Activated naive CD8-positive, alpha-beta T cell treated with anti-CD3 and anti-CD28 coated beads, Interleukin-2, amount 50 U/mL, for 16 hours (primary cell): ENCODE measurements at places on chromosomes 4 and X.
A peak's percentile ranks its signal among the peaks of the same experiment; 100 is the strongest.

DNA sequence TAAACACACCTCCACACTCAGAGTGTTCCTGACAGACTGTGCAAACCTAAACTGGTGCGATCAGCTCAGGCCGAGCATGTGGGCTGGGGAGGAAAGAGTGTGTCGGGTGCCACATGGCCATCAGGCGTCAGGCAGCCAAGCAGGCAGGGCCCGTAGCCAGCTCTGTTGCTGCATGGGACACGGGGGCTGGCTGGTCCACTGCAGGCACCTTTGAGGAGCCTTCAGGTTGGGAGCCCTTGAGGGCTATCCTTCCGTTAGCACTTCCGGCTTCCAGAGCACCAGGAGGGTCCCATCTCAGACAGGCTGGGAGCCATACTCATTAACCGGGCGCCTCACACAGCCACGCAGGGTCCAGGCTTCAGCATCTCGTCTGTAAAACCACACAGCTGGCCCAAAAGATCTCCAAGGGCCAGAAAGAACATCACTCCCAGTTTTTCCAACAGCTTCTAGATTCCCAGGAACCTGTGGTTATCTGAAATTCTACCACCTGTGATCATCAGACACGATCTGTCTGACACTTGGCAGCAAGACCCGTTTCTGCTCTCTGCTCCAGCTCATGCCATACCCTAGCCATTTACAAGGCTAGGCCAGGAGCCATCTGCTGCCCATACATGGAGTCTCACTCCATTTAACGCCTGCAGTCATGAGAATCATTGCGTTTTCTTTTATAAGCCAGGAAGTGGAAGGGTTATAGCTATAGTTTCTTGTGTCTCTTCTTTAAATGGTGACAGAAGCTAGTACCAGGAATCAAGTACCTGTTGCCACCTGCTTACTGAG, 87.5 kb downstream of the NSUN7 start:
- no peak for DNase-seq

DNA sequence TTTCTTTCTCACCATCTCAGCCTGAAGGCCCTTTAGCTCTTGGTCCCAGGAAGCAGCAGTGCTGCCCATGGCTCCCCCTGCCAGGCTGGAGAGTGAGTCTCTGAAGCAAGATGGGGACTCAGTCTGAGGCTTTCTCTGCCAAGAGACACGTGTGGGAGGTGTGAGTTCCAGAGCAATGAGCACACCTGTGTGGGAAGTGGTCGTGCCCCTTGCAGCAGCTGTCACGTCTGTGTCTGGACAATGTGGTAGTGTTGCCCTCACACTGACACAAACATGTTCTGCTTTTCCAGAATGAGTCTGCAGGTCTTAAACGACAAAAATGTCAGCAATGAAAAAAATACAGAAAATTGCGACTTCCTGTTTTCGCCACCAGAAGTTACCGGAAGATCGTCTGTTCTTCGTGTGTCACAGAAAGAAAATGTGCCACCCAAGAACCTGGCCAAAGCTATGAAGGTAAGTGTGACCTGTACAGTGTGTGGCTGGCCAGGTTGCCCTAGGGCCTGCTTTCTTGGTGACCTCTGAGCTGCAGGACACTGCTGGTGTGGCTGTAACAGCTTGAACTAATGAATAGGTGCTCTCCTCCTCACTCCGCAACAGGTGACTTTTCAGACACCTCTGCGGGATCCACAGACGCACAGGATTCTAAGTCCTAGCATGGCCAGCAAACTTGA, 1.9 kb downstream of the TACC3 start:
- peak; percentile 38 for DNase-seq

DNA sequence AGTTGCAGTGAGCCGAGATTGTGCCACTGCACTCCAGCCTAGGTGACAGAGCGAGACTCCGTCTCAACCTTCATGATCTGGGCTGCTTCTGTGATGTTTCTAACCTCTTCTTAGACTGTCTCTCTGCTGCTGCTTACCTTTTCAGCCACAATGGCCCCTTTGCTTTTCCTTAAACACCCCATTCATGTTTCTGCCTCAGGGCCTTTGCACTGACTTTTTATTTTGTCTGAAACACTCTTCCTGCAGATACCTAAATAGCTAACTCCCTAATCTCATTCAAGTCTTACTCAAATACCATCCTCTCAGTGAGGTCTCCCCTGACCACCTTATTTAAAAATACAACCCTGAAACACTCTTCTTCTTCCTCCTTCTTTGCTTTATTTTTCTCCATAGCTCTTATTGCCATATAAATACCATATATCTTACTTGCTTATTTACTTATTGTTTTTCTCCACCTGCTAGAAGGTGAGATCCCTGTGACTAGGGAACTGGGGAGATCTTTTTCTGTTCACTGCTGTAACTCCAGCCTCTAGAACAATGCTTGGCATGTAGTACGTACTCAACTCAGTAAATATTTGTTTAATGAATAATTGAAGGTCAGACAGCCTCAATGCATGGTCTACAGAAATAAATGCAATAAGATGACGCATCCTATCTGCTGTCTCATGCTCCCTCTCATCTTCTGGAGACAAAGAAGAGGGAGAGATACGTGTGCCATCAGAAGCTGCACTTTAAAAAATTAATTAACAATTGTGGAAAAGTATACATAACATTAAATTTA, 43.8 kb upstream of the SETD7 start:
- no peak for DNase-seq

GRCh38 chr4:86939729-86940575, 5.1 kb downstream of the AFF1 start:
- DNase-seq = no peak

DNA sequence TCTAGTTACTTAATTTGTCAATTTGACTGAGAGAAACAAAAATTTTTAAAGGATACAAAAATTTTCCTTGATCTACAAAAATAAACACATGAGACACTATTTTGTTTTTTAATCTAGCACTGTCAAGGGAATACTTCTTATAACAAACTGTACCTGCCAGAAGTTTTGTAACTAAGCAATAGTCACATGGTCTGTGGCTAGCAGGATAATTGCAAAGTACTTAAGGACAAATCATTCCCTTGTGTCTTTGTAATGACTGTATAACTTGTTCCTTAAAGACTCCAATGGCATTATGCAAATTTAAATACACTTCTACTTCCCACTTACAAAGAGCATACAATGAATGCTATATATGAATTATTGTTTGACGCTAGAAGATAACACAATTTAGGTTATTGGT, 25.1 kb upstream of the ANK2 start:
- DNase-seq = no peak

- no peak for DNase-seq
These were observed 80.8 kb downstream of the NPFFR2 start for GRCh38 chr4:72112514-72113156.

- DNase-seq = no peak
These were observed 80.8 kb downstream of the JAKMIP1 start for GRCh38 chr4:6119507-6120020.

- no peak for DNase-seq
These were observed 106.0 kb upstream of the ARHGAP24 start for GRCh38 chr4:85368932-85369331.

DNA sequence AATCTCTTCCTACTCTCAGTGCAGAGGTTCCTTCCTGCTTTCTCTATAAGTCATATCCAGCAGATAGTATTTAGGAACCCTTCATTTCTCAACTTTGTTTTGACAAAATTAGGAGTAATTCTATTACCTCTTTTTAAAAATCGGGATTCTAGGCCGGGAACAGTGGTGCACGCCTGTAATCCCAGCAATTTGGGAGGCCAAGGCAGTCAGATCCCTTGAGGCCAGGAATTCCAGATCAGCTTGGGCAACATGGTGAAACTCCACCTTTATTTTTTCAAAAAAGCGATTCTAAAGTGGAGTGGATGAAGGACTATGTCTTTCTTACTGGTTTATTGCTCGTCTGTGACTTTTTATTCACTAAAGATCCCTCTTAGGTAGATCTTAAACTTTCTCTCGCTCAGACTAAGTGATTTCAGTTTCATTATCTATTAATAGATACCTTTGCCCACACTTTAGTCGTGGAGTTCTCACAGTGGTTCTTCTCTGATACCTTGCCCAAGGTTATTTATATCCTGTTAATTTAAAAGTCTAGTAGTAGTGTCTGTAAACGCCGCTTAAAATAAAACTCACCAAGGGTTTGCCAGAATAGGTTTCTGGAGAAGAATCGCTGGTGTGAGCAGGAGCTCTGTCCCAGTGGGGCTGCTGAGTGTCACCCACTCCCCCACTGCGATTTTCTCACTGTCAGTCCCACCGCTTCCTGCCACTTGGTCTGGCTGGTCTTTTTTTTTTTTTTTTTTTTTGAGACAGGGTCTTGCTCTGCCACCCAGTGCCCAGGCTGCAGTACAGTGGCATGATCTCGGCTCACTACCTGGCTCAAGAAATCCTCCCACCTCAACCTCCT, 27.0 kb upstream of the TMEM131L start:
- DNase-seq = no peak

- no peak for DNase-seq
These were observed 276.3 kb downstream of the STPG2 start for GRCh38 chr4:97866821-97867556.

- DNase-seq = no peak
These were observed 16.0 kb downstream of the KLKB1 start for GRCh38 chr4:186243331-186243730.

GRCh38 chr4:160846121-160846520, 1317.7 kb downstream of the FSTL5 start:
- DNase-seq = no peak

- DNase-seq = no peak
These were observed 138.1 kb downstream of the KDM6A start for GRCh38 chrX:45011131-45011530.

- no peak for DNase-seq
These were observed 2.5 kb upstream of the UGT2A3 start for GRCh38 chr4:68954126-68954525.

DNA sequence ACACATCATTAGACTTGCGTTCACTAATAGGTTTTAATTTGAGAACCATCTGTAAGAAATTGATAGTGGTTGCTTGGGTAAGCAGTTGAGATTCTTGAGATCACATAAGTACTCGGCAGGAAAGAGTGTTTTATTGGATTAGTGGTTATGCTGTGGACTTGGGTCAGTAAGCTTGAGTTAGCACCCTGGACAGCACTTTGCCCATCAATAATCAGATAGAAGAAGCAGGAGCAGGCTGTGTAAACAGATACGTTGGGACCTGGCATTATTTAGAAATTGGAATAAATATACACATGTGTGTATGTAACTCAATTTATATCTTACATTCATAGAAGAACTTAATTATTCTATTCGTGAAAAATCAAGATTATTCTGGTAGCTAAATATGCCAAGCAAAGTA, 357.5 kb upstream of the SMIM31 start:
- no peak for DNase-seq

DNA sequence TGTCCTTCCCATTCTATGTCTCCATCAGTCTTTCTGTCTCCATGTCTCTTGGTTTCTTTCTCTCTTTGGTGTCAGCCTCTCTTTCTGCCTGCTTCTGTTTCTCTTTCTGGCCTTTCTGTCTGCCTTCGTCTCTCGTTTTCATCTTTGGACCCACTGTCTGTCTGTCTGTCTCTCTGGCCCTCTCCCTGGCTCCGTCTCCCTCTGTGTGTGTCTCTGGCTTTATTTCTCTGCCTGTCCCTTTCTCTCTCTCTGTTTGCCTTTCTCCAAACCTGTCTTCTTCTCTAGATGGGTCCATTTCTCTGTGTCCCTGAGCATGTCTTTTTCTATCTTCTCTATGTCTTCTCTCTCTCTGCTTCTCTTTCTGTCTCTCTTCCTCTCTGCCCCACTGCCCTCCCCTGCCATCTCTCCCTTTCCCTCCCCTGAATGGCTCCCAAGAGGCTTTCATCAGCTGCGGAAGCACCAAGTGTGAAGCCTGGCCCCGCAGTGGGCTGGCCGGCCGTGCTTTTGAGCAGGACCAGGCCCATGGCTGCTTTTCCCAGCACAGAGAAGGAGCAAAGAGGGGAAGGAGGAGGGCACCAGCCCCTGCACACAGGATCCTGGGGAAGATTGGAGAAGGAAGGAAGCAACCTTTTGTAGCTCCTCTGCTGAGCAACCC, 57.4 kb downstream of the PJA1 start:
- DNase-seq = no peak

DNA sequence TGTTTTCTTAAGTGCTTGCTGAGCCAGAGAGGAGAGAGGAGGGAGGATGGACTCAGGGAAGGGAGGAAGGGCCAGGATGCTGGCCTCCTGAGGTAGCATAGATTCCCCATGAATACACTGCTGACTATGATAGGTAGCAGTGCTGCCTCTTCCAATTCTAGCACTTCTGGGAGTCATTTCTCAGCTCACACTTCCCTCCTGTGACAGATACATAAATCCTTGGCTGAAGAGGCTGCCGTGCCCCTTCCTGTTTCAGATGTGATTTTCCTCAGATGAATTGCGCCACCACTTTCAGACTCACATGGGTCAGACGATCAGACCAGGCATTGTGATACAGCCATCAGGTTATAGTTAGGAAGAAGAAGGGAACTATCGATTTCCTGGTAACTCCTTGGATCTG, 22.4 kb downstream of the TSC22D3 start:
- no peak for DNase-seq

GRCh38 chr4:100738196-100739165, 220.7 kb upstream of the EMCN start:
- no peak for DNase-seq

DNA sequence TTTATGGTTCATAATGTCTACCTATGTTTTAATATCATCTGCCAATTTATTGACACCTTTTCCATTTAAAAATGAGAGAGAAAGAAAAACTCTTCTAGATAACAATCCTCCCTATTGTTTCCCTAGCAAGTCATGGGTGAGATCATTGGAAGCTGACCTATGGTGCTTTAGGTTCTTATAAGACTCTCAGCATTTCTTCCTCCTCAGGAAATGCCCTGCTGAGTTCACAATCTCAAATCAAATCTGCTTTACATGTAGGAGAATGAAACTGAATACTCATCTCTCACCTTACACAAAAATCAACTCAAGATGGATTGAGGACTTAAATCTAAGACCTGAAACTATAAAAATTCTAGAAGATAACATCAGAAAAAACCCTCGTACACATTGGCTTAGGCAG, 267.4 kb downstream of the RAPGEF2 start:
- no peak for DNase-seq

DNA sequence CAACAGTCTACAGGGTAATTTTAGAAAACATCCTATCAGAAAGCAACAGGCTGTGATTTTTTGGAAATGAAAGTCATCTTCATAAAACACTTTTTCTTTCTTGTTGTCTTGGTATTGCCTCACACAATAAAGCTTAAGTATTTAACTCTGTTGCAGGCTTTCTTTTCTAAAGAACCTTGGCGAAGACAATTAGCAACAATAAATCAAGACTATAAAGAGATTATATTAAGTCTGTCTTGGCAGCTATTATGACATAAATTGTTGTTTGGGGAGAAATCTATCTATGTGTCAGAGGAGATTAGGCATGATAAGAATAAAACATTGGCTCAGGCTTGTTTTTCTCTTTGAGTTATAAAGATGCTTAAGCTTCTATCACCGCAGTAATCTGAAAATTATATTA, 1774.8 kb downstream of the ARAP2 start:
- no peak for DNase-seq

DNA sequence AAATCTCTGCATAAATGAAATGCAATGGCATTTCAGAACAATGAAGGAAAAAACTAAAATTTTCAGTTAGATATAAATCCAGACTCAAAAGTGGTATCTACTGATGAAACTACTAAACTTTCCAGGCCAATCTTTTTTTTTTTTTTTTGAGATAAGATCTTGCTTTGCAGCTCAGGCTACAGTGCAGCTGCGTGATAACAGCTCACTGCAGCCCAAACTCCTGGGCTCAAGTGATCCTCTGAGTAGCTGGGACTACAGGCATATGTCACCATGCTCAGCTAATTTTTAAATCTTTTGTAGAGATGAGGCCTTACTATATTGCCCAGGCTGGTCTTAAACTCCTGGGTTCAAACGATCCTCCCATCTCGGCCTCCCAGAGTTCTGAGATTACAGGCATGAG, 1228.2 kb upstream of the ADGRL3 start:
- no peak for DNase-seq
